ENCODE measurements at places on chromosomes 11 and 22.

DNA sequence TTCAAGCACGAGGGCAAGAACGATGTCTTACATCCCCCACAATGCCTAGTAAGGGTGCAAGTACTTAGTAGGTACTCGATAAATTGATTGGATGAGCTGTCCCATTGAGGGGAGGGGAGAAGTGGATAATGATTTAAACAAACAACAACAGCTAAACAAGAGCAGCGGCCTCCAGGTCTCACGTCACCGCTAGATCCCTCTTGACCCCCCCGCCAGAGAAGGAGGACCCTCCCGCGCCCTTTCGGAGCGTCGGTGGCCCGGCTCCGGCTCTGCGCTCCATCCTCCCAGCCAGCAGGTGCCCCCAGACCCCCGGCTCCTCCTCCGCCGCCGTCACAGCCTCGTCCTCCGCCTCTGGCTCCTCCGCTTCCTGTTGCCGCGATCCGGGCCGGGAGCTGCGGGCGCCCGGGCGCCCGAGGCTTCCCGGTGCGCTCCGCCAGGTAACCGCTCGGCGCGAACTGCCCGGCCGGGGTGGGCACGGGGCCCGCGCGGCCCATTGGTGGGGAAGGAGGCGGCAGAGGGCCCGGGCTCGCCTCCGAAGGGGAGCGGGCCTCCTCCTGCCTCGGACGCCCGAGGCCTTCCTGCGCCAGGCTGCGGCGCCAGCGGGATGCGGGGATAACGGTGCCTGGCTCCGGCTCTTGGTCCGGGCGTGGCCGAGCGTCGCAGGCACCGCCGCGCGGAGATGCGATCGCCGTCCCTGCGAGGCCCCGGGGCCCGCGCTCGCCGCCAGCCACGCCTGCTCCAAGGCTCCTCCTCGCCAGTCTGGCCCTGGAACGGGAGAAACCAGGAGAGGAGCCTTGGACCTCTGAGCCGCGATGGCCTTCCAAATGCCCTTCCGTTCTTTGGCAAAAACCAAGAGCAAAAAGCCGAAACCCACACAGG, at the start of gene TLCD5:
Gene TLCD5, plus strand, starts transcription at position 368 of the 879 bp plus-strand sequence. CDS start 2,143 bp downstream, outside the sequence.
- peak; percentile 45 for DNase-seq

GRCh38 chr11:120751550-120751949, 240.0 kb downstream of the GRIK4 start:
- no peak for DNase-seq

- no peak for DNase-seq
Observed at GRCh38 chr11:17588166-17588565, 41.1 kb downstream of the OTOG start.

DNA sequence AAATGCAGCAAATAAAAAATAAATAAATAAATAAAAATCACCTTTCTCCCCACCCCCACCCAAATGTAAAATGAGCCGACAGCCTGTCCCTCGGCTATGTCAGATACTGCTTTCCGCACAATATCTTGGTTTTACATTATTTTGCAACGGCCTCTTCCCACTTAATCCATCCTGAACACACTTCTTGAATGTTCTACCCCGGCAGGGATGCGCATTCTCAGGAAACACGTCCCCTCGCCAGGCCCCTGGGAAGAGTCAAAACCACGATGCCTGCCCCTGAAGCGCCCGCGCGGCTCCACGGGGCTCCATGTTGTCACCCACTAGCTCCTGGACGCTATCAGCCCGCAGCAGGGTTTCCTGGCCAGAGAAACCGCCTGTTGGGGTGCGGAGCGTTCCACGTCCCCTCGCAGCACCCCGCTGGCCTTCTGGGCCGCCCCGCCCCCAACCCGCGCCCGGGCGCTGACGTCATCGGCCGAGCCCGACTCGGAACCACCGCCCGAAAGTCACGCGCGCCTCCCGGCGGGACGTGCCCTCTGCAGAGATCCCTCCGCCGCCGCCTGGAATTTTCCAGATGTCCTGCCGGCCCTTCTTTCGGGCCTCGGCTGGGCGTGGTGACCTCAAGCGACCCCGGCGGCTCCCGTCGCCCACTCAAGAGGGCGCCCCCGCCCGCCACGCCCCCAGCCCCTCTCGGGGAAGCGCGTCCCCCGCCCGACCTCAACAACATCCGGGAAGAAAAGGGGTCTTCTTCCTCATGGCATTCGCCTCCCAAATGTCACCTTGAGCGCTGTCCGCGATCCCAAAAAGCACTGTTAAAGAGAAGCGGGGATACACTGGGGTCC, 585 bp upstream of the NEAT1 start:
- DNase-seq: peak; percentile 96

DNA sequence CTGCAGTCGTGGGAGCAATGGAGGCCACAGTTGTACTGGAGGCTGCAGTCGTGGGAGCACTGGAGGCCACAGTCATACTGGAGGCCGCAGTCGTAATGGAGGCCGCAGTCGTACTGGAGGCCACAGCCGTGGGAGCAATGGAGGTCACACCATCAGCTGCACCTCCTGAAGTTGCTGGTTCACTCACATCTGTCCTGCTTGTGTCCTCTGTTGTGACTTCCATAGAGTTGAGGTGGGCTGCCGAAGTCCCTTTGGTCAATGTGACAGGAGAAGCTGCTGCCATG, 9.3 kb downstream of the C11orf24 start:
- DNase-seq: no peak

- no peak for DNase-seq
Observed at GRCh38 chr11:62139526-62140303, 15.9 kb downstream of the INCENP start.

- no peak for DNase-seq
Observed at GRCh38 chr11:22879630-22880029, 19.4 kb upstream of the CCDC179 start.

Data from activated T-cell treated with anti-CD3 and anti-CD28 coated beads, Interleukin-2, amount 50 U/mL, for 1 hour (primary cell).